ENCODE measurements at places on chromosomes 6 and 20.

DNA sequence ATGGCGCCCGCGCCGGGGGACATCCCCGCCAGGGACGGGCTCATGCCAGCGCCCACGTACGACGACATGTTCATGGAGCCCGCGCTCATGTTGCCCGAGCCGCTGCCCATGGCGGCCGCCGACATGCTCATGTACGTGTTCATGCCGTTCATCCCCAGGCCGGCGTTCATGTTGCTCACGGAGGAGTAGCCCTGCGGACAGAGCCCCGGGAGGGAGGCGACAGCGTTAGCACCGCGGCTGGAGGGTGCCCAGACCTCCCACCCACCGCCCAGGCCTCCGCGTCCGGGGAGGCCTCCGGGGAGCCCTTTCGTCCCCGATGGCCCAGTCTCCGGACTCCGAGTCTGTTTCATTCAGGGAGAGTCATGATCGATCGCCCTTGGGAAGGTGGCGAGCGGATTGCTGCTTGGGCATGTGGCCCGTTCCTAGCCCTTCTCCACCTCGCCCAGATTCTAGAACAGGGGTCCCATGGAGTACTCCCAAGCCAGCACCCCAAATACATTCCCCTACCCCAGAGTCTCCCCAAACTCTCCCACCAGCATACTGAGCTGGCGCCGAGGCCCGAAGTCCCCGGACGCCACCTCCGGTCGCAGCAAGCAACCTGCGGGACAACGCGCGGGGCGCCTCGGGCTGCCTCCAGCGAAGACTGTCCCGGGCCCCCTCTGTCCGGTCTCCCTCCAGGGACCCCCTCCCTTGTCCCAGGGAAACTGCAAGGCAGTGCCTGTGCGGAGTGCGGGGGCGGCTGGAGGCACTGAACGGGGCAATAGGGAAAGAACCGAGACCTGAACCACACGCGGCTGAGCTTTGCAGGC lies 1.2 kb downstream of the FOXA2 start:
- no peak for DNase-seq

GRCh38 chr6:105301756-105302616 lies 100.9 kb downstream of the PREP start:
- DNase-seq = no peak

DNA sequence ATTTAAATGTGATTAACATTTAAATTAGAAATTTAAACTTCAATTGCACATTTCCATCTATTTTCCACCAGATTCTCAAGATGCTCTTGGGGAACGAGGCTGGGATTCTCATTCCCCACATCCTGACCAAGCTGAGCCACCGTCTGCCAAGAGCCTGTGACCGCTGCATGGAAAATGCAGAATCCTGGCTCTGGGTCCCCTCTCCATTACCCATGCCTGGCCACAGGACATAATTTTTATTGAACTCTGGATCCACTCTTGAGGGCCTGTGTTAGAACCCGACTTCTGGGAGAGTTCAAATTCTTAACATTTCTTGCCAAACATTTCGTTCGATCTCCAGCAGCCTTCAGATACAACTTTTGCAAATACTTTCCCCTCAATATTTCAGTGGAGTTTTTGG lies 201.6 kb upstream of the SNX9 start:
- DNase-seq = no peak

- no peak for DNase-seq
These were observed 2.0 kb downstream of the NAA20 start for GRCh38 chr20:20019123-20019522.

GRCh38 chr20:34747479-34747878 lies 43.3 kb downstream of the TP53INP2 start:
- no peak for DNase-seq
